Vagina (tissue), 2 donors: ENCODE measurements at places on chromosomes 2 and 18.

- no peak overlapping the region for H3K27ac ChIP-seq
- no peak overlapping the region for H3K4me3 ChIP-seq
- no peaks in the 10 kb centered on the region for H3K27me3 ChIP-seq
Measured at GRCh38 chr2:24521162-24521857, 30.3 kb downstream of the NCOA1 start.

- no peaks in the 10 kb centered on the region for H3K36me3 ChIP-seq
- no peaks in the 10 kb centered on the region for H3K4me1 ChIP-seq
- H3K27ac ChIP-seq = no peak overlapping the region
- DNase-seq = no peak
- no peaks in the 10 kb centered on the region for H3K27me3 ChIP-seq
Measured at GRCh38 chr2:57726294-57726693, 320.3 kb upstream of the VRK2 start.

DNA sequence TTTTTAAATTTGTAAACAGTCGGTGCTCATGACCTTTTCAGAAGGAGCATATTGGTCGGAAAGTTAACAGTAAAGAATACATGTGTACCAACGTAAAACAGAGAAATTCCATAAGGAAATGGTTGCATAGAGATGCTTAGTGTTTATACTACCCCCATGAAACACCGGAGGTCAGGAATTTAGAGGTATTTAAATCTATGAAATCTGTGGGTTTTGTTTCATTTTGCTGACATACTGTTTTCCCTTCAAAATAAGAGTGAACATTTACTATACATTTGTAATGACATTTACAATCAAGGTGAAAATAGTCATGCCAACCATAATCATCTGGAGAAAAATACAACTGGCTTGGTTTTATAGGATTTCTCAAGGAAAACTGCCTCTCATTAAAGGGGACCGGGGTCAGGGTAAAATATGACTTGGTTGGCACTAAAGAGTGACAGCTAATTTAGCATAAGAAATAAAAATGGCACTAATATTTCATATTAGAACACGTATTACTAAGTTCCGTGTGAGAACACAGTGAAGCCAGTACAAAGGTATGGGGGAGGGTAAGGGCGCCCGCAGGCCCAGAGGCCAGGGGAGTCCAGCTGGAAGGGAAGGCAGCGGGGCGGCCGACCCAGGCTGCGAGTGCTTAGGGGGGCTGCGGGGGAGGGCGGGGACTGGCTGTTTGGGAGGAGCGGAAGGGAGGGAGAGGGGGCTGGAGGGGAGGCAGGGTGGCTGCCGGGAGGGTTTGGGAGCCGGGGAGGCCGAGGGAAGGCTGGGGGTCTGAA lies 1.1 kb upstream of the RNU4ATAC start:
- peak overlapping the region; percentile 77 for H3K4me3 ChIP-seq
- H3K4me1 ChIP-seq = peaks cover 65% of the 10 kb centered on the region
- no peak for DNase-seq
- no peaks in the 10 kb centered on the region for H3K36me3 ChIP-seq

DNA sequence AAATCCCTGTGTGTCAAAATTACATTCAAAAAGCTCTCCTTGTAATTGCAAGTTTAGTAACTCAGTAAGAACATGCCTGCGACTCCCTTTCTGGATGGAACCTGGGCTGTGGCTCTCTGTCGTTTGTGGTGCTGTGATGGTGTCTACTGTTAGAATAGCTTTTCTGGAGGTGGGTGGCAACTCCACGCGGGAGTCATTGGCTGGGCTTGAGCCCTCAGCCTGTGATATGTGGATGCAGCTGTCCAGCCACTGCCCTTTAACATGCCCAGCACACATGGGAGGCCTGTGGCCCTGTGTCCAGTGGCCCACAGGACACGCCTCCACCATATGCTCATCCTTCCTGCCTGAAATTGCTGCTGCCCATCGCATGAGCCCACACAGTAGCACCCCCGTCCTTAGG lies 124.2 kb downstream of the RNF144A start:
- no peak overlapping the region for H3K4me3 ChIP-seq
- H3K36me3 ChIP-seq = no peaks in the 10 kb centered on the region
- DNase-seq = no peak
- H3K27ac ChIP-seq = no peak overlapping the region
- no peaks in the 10 kb centered on the region for H3K27me3 ChIP-seq
- H3K4me1 ChIP-seq = peaks cover 12% of the 10 kb centered on the region

GRCh38 chr2:110105608-110106467 lies 9.8 kb downstream of the MALL start:
- H3K36me3 ChIP-seq = no peaks in the 10 kb centered on the region
- peak; percentile 96 for DNase-seq
- H3K4me1 ChIP-seq = peaks cover 62% of the 10 kb centered on the region
- peak overlapping the region; percentile 84 for H3K27ac ChIP-seq

DNA sequence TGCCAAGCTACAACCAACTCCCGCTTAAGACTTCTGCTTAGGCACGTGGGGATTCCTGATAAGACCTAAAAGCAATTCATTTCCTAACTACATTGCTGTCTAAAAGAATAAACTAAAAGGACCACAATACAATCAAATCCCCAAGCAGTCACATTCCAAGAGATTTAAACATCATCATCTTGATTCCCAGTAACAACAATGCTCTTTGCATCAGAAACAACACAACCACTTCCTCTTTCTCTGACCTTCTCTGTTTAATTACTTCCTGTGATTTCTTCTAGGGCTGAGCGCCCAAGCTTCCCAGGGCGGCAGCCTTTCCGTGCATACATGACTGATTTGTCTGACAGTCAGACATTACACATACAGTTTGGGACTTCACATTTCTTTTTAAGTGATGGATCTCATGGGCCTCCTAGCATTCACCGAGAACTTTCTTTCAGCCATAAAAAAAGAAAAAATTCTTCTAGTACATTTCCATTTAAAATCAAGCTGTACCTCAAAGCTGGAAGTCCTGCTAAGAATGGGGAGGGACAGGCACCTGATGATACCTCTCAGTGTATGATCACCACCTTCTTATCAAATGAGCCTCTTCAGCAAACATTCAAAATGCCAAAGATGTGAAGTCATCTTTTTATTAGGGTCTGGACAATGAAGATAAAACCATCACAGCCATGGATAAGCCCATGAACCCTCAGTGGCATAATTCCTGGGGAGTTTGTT lies 11.5 kb downstream of the SPRED2 start:
- no peaks in the 10 kb centered on the region for H3K27me3 ChIP-seq
- no peak overlapping the region for H3K27ac ChIP-seq
- no peak for DNase-seq

- no peaks in the 10 kb centered on the region for H3K36me3 ChIP-seq
- H3K27ac ChIP-seq = no peak overlapping the region
- H3K4me3 ChIP-seq = no peak overlapping the region
- no peaks in the 10 kb centered on the region for H3K27me3 ChIP-seq
Measured at GRCh38 chr2:160305081-160305750, 105.1 kb upstream of the ITGB6 start.

GRCh38 chr2:108171657-108172056 lies 68.1 kb upstream of the SULT1C3 start:
- no peaks in the 10 kb centered on the region for H3K36me3 ChIP-seq
- H3K4me1 ChIP-seq = no peaks in the 10 kb centered on the region
- no peak overlapping the region for H3K4me3 ChIP-seq
- no peaks in the 10 kb centered on the region for H3K27me3 ChIP-seq
- DNase-seq = no peak
- no peak overlapping the region for H3K27ac ChIP-seq

DNA sequence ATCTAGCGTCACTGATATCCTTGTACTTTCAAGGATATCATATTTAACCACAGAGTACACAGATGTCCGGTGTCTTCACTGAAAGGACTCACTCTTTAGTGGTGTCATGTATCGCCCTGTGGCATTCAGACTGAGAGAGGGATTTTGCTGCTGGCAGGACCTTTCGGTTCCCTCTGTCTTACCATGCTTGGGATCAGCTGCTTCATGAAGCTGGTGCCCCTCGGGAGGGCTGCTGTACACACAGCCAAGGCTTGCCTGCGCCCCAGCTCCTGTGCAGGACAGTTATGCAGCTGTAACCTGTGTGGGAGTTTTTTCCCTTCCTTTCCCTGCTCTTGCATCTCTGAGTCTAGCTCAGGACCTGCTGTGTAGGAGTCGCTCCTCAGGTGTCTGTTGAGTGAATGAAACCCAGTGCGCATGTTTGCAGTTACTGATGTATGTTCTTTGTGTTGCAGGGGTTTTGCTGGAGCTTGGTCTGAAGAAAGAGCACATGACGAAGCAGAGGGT lies 64.4 kb downstream of the GREB1 start:
- H3K27me3 ChIP-seq = no peaks in the 10 kb centered on the region
- no peak for DNase-seq
- no peaks in the 10 kb centered on the region for H3K4me1 ChIP-seq
- no peak overlapping the region for H3K4me3 ChIP-seq

DNA sequence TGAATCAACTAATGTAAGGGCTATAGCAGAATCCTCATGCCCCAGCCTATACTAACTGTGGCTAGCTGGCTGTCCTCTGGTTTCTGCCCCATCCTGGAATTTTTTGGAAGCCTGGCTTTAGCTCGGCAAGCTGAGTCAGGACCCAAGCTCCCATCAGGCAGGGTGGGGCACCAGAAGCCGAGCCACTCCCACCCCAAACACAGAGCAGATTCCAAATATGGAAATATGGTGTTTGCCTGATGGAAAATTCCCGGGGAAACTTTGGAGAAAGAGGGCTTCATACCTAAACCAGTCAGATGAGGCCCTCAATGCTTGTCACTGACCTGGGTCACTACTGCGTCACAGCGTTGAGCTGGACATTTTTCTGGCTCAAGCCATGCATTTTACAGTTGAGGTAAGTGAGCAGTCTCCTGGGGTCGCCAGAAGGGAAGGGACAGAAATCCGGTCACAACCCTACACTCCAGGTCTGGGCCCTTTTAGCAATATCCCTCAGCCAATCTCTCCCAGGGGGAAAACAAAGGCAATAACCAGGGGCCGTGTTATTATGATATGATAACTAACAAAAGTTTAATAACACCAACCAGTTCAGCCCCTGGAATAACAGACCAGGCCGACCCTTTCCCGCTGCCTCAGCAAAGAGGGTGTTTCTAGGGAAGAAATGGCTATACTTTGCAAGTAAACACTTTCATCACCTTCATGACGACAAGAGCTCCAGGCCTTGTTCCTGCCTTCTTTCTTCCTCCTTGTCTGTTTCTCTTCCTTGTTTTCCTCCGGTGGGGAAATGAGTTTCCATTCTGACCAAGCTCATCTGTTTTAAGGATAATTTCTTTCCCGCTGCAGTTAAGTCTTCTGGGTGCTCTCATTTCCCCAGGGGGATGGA lies 37.7 kb downstream of the PSD4 start:
- no peaks in the 10 kb centered on the region for H3K36me3 ChIP-seq
- H3K27ac ChIP-seq = peak overlapping the region; percentile 92
- no peaks in the 10 kb centered on the region for H3K27me3 ChIP-seq
- DNase-seq = no peak

- no peak for DNase-seq
- no peak overlapping the region for H3K27ac ChIP-seq
- H3K36me3 ChIP-seq = no peaks in the 10 kb centered on the region
- H3K4me1 ChIP-seq = no peaks in the 10 kb centered on the region
- H3K4me3 ChIP-seq = no peak overlapping the region
- no peaks in the 10 kb centered on the region for H3K27me3 ChIP-seq
Measured at GRCh38 chr18:58144671-58145285, 100.8 kb downstream of the NEDD4L start.

GRCh38 chr2:156538083-156538504 lies 101.9 kb downstream of the GPD2 start:
- H3K4me3 ChIP-seq = no peak overlapping the region
- H3K36me3 ChIP-seq = no peaks in the 10 kb centered on the region
- H3K27me3 ChIP-seq = no peaks in the 10 kb centered on the region
- DNase-seq = no peak
- peaks cover 16% of the 10 kb centered on the region for H3K4me1 ChIP-seq
- no peak overlapping the region for H3K27ac ChIP-seq

- no peak overlapping the region for H3K27ac ChIP-seq
- no peak overlapping the region for H3K4me3 ChIP-seq
- no peaks in the 10 kb centered on the region for H3K4me1 ChIP-seq
- H3K36me3 ChIP-seq = no peaks in the 10 kb centered on the region
Measured at GRCh38 chr2:145380436-145381017, 860.6 kb upstream of the ZEB2 start.

DNA sequence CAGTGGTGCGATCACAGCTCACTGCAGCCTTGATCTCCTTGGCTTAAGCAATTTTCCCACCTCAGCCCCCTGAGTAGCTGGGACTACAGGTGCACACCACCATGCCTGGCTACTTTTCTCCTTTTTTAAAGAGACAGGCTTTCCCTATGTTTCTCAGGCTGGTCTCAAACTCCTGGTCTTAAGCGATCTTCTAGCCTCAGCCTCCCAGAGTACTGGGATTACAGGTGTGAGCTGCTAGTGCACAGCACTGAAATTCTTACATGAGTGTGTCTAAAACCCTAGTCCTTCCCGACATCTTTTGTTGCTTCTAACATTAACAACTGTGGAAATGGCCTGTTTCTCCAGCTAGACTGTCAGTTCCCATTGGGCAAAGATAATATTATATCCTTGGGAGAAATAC lies 2.9 kb downstream of the UGP2 start:
- no peaks in the 10 kb centered on the region for H3K27me3 ChIP-seq
- peaks cover 61% of the 10 kb centered on the region for H3K4me1 ChIP-seq
- H3K27ac ChIP-seq = no peak overlapping the region
- no peaks in the 10 kb centered on the region for H3K36me3 ChIP-seq

- H3K36me3 ChIP-seq = no peaks in the 10 kb centered on the region
- H3K4me1 ChIP-seq = peaks cover 7% of the 10 kb centered on the region
- H3K27me3 ChIP-seq = no peaks in the 10 kb centered on the region
Measured at GRCh38 chr2:30527859-30528258, 80.8 kb downstream of the LCLAT1 start.

- H3K4me1 ChIP-seq = peaks cover 80% of the 10 kb centered on the region
- DNase-seq = no peak
Measured at GRCh38 chr2:27072920-27073319, 1.5 kb upstream of the OST4 start.

- no peak for DNase-seq
- H3K27me3 ChIP-seq = no peaks in the 10 kb centered on the region
- no peaks in the 10 kb centered on the region for H3K36me3 ChIP-seq
- no peak overlapping the region for H3K4me3 ChIP-seq
- H3K4me1 ChIP-seq = no peaks in the 10 kb centered on the region
Measured at GRCh38 chr2:200732866-200733265, 78.8 kb upstream of the BZW1 start.

- no peaks in the 10 kb centered on the region for H3K36me3 ChIP-seq
- no peak overlapping the region for H3K27ac ChIP-seq
- no peaks in the 10 kb centered on the region for H3K27me3 ChIP-seq
- H3K4me3 ChIP-seq = no peak overlapping the region
- peaks cover 18% of the 10 kb centered on the region for H3K4me1 ChIP-seq
Measured at GRCh38 chr2:64657411-64657810, 3.7 kb upstream of the SERTAD2 start.
